ENCODE measurements at places on chromosomes 16 and 17.

- DNase-seq, result no peak
Observed at GRCh38 chr16:9050102-9050830, 41.2 kb upstream of the HAPSTR1 start.

DNA sequence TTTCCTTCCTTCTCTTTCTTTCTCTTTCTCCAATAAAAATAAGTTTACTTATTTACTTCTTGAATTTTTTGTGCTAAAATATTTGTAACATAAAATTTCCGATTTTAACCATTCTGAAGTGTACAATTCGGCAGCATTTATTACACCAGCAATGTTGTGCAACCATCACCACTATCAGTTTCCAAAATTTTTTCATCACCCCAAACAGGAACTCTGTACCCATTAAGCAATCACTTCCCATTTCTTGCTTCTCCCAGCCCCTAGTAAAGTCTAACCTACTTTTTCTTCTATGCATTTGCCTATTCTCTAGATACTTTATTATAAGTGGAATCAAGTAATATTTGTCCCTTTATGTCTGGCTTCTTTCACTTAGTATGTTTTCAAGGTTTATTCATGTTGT lies 2.5 kb upstream of the HP start:
- no peak for DNase-seq

DNA sequence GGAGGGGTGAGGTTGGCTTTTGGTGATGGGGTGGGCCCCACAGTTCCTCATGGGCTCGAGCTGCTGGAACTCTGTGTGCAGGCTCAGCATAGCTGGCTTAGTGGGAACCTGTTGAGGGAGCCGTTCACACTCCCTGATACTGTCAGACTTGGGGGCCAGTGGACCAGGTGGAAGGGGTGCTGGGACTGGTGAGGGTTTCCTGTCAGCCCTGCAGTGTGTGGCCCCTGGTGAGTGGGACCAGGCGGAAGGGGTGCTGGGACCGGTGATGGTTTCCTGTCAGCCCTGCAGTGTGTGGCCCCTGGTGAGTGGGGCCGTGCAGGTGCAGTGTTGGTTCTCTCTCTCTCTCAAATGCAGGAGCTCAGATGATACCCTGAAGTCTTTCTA lies 45.1 kb upstream of the ZNF750 start:
- no peak for DNase-seq

GRCh38 chr17:33118391-33119075 lies 126.9 kb downstream of the SPACA3 start:
- no peak for DNase-seq

DNA sequence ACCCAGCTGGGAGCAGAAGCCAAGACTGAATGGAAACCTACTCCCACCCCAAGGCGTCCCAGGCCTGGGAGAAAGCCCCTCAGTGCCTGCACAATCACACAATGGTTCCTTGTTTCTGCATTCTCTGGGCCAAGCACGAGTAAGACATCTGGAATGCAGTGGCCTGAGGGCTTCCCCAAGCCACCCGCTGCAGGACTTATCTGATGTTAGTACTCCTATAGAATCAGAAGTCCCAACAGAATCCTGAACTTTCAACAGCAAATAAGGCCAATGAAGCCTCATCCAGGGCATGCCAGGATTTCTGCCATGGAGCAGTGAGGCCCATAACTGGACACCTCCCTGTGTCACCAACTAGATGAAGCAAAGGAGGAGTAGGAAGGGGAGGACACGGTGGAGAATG lies 28.6 kb downstream of the MYO18A start:
- no peak for DNase-seq

GRCh38 chr17:81926451-81927151 lies 934 bp downstream of the MAFG start:
- no peak for DNase-seq

DNA sequence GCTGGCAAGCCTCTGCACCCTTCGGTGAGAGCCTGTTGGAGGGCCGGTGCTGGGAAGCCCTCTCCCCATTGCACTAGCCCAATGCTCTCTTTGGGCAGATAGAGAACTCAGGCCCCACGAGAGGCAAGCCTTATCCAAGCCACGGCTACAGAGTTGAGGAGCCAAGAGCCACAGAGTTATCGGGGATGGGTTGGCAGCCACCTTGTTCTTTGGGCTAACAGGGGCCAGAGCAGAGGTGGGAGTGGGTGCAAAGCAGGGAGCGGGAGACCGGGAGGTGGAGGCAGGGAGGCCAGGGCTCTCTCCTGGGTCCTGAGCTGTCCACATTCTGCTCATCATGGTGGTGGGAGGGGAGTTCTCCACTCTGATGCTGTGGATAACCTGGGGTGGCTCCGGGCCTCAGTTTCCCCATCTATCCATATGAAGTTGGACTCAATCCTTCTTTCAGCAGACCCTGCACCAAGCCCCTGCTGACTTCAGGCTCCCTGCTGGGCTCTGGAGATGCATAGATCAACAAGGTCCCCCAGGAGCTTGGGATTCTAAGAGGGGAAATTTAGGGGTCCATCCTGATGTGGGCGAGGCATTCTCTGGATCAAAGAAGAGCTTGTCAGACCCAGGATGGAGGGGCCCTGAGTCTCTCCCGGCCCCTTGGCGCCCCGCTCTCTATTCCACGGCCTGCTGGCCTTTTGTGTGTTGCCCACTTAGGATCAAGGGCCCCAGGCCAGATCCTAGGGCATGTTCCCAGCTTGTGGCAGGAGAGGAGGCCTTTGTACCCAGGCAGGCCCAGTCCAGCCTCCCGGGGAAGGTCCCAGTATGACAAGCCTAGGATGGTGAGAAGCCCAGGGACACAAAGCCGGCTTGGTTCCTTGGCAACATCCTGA lies 557 bp upstream of the CX3CL1 start:
- DNase-seq, result no peak

GRCh38 chr16:629185-629832 lies 1.5 kb upstream of the WFIKKN1 start:
- DNase-seq, result no peak

- DNase-seq, result no peak
Observed at GRCh38 chr17:81701288-81702071, 1.7 kb upstream of the MRPL12 start.

- no peak for DNase-seq
Observed at GRCh38 chr17:62024866-62025265, 40.2 kb downstream of the MED13 start.

- DNase-seq, result no peak
Observed at GRCh38 chr16:84423416-84423837, 55.1 kb downstream of the ATP2C2 start.

GRCh38 chr16:2517954-2518605 lies 2.1 kb upstream of the AMDHD2 start:
- DNase-seq, result no peak

DNA sequence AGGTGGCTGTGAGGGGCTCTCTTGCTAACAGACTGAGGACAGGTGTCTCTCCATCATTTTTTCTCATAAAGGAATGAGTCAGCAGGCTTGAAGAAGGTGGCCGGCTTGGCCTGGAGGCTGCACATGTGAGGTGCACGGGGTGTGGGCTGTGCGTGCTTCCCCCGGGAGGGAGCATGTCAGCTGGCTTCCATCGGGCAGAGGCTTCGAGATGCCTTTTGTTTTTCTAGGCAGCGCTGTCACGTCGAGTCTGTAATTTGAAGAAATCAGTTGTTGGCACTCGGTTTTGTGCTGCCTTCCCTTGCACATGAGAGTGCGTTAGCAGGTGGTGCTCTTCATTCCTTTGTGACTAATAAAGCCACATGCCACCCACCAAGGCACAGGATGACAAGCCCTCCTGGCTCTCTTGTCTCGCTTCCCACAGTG lies 89.7 kb downstream of the NPIPB11 start:
- no peak for DNase-seq

- DNase-seq, result no peak
Observed at GRCh38 chr16:84732674-84733352, 33.0 kb downstream of the USP10 start.

- no peak for DNase-seq
Observed at GRCh38 chr17:41024697-41025096, 2.3 kb downstream of the KRTAP1-5 start.

DNA sequence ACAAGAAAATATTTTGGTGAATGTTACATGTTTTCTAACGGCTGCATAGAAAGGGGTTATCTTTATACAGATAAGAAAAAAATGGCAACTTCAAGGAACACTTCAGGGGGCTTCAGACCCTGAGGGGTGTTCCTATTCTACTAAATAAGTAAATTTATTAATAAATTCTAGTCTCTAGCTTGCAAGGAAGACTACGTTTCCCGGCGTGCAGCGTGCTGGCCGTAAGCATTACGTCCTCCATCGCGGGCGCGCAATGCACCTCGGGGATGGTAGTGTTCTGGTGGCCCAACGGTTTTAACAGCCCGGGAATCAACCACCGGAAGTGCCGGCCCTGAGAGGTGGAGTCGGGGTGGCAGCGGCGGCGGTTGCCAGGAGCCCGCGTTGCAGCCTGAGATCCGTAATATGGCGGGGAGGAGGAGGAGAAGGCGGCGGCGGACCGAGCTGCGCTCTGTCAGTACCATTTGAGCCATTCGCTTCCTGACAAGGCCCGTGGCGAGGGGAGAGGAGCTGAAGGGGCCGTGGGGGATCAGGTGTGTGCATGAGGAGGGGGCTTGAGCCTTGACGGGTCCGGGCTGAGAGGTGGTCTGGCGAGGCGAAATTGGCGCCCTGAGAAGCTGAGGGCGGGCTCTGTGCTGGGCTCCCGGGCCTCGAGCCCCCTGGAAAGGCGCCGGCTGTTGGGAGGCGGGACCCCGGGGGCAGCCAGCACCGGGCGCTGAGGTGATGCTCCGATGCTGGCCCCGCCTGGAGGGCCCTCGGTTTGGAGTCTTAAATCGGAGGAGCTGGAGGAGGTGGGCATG lies at the start of gene CCP110:
Gene CCP110, plus strand, starts transcription at position 384 of the 797 bp plus-strand sequence. CDS start 3,940 bp downstream, outside the sequence.
- peak; percentile 90 for DNase-seq

- no peak for DNase-seq
Observed at GRCh38 chr17:77914385-77915254, 43.9 kb upstream of the TNRC6C start.

- DNase-seq, result no peak
Observed at GRCh38 chr17:969811-970355, 9.7 kb downstream of the NXN start.

GRCh38 chr17:76473541-76473985 lies 6.2 kb downstream of the AANAT start:
- DNase-seq, result no peak

DNA sequence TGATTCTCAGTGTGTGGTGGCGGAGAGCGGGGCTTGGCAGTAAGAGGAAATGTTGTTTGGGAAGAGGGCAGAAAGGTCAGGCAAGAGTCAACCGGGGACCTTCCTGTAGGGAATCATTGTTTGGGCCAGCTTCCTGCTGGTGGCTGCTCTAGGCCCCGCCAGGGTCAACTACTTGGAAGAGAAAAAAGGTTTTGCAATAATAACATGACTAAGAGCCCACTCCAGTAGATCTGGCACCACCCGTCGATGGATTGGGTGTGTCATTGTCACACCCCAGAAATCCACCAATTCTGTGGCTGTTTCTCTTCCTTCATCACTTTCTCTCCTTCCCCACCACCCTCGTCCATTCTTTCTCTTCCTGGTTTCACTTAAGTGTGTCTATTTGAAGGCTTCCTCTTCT lies 4.2 kb upstream of the KRT24 start:
- no peak for DNase-seq

GRCh38 chr17:73068322-73069153 lies 23.9 kb downstream of the SLC39A11 start:
- DNase-seq, result no peak

DNA sequence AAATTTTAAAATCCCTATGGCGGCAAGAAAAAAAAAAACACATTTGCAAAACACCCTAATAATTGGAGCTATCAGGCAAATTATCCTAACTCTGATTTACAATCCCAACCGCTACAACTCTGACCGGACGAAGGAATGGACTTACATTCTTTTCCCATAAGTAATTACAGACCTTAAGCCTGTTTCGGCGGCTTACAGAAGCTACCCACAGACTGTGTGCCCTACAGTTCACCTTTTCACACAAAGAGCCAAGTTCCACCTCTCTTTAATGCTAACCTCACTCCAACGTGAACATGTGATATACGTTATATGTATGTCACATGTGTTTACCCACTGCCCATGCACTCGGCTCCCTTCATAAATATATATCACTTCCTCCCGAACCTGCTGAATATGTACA lies 8.7 kb upstream of the MEAK7 start:
- DNase-seq, result no peak

DNA sequence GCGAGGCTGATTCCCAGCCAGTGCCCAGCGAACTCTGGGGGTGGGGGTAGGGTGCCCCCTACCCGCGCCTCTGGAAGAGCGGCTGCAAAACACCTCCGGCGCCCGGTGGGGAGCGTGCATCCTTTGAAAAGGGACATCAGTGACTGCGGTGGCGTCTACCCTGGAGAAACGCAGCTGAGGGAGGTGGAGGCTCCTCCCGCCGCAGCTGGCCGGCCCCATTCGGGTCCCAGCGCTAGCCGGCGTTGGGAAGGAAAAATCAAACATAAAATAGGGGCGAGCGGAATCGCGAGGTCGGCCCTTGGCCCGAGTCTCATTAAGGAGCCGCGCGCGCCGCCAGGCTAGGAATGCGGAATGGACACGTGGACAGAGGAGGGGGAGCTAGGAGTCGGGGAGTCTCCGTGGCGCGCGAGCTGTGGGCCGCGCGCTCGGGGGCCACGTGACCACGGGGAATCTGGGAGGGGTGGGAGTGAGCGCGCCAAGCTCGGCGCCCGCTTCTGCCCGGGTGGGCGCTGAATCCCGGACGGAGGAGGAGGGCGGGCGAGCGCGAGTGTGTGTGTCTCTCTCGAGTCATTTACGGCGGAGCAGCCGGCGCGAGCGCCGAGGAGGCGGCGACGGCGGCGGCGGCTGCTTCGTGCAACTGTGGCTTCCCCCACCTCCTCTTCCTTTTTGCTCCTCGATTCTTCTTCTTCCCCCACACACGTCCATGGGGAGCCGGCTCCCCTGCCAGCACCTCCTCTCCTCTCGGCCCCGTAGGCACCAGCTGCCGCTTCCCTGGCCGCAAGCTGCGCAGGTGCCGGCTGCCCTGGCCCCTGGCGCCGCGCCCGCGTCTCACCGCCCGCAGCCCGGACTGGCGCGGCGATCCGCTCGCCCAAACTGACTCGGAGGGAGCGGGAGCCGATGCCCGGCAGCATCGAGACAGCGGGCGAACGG lies at the start of gene TMEM132E:
Gene TMEM132E, plus strand, starts transcription at position 566 of the 930 bp plus-strand sequence. CDS start 1,495 bp downstream, outside the sequence.
- no peak for DNase-seq

- no peak for DNase-seq
Observed at GRCh38 chr16:77674888-77675287, 47.4 kb upstream of the NUDT7 start.

DNA sequence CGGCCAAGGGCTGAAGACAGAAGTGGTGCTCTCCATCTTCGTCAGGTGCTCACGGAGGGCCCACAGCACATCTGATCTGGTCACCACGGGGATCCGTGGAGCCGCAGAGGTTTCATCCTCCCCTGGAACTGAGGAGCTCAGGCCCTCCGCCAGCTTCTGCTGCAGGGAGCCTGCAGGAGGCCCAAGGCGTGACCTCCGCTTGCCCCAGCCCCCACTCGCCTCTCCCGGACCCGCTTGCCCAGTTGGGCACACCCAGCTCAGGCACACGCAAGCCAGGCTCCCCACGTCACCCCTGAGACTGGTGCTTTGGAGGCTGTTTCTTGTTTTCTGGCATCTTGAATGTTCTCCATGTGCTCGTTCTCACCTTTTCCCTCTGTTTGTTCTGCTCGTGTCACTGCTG lies 39.4 kb upstream of the CHMP6 start:
- DNase-seq, result no peak

- DNase-seq, result no peak
Observed at GRCh38 chr16:85452364-85453193, 160.5 kb upstream of the GSE1 start.

- no peak for DNase-seq
Observed at GRCh38 chr16:89210165-89210903, 7.2 kb upstream of the ZNF778 start.

GRCh38 chr16:83794860-83795554 lies 12.8 kb upstream of the HSBP1 start:
- DNase-seq, result no peak
